Spinal cord (tissue), 10 donors: ENCODE measurements at places on chromosomes 11 and 22. TPM values are rescaled to one million over a fixed set of nuclear protein-coding genes. Genes with fewer than 3 reads are reported as not detected.

DNA sequence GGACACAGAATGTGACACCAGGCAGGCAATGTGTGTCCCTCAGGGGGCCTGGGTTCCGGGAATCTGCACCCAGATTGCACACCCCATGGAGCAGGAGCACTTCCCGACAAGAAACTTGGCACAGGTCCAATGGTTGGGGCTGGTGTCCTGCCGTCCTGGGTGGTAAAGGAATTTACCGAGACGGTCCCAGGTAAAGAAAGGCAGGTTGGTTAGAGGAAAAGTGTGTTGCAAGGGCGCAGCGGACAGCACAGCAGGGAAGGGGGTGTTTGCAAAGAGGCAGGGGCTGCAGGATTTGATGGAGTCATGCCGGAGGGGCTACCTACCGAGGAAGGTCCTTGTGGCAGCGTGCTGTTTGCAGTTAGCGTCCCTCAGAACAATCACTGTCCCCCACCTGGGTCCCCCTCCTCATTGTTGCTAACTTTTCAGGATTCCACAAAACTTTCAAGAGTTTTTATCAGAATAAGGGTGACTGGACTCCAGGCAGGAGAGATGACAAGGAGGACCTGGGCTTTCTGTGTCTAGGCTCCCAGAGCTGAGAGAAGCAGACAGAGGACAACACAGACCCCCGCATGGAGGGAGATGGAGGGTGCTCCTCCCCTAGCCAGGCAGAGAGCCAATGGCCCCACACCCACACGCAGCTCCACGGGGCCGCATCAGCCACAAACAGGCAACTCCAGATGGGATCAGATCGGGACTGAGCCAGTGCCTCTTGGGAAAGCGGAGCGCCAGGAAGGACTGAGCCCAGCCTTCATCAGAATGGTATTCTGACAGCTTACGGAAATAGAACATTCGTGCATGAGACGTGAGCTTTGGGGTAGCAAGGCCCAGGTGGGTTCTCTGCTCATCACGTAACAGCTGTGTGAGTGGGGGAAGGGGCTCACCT lies 1423.9 kb downstream of the BRD1 start:
- no peak for DNase-seq

DNA sequence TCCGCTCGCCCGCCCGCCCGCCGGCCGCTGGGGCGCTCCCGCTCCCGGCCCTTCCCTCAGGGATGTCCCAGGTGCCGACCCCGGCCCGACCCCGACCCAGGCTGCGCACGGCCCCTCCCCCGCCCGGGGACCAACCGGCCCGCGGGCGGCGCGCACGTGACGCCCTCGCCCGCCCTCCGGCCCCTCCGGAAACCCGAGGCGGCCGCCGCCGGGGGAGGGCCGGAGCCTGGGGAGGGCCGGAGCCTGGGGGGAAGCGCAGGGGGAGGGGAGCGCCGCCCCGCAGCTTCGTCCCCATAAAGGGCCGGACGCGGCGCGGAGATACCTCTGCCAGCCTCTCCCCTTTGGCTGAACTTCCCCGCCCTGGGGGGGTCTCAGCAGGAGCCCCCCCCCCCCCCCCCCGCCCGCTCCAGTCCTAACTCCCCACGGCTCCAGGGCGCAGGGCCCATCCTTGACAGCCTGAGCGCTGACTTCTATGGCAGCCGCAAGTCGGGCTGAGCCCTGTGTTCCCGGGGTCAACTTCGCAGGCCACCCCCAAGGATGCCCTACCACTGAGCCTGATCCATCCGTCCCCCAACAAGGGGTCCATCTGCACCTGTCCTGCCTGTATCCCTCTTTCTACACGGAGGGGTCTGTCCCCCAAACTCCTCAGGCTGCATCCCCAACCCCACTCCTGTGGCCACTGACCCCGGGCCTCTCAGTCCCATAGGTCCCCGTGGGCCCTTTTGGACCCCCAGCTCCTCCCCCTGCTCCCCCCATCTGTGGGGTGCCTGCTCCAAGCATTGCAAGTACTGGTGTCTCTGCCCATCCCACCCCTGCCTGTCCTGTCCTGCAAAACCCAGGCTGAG lies at the start of gene MAPK12:
Gene MAPK12, minus strand, starts transcription at position 69 of the 845 bp plus-strand sequence. CDS start 174 bp downstream, outside the sequence.
- DNase-seq, result no peak

GRCh38 chr22:26985931-26986782 lies 328.8 kb downstream of the MIAT start:
- no peak for DNase-seq

OR8G5 gene
- total RNA-seq, result not detected
